ENCODE measurements at places on chromosomes 4 and X. TPM values are rescaled to one million over a fixed set of nuclear protein-coding genes. Genes with fewer than 3 reads are reported as not detected.
A peak's percentile ranks its signal among the peaks of the same experiment; 100 is the strongest.

DNA sequence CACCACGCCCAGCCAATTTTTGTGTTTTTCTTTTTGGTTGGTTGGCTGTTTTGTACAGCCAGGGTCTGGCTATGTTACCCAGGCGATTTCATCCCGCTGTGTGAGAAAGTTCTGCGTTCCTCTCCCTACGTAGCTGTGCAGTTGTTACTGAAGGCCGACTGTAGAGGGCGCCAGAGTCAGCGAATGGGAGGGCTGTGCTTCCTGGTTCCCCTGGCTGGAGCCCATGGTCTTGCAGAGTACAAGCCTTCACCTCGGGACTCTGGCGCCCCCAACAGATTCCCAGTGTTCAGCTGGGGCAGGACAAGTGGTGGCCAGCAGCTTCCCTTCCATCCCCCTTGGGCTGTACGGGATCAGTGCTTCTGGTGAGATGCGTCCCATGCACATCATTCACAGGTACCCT, 5.6 kb upstream of the CT45A1 start:
- peak; percentile 48 for DNase-seq

TRIM75 gene
- polyA plus RNA-seq = not detected

DMRTC1B gene
- not detected for polyA plus RNA-seq

GRCh38 chrX:69158166-69158980, 6.9 kb downstream of the PJA1 start:
- DNase-seq = peak; percentile 83

KIAA1210 gene
- polyA plus RNA-seq = not detected

DNA sequence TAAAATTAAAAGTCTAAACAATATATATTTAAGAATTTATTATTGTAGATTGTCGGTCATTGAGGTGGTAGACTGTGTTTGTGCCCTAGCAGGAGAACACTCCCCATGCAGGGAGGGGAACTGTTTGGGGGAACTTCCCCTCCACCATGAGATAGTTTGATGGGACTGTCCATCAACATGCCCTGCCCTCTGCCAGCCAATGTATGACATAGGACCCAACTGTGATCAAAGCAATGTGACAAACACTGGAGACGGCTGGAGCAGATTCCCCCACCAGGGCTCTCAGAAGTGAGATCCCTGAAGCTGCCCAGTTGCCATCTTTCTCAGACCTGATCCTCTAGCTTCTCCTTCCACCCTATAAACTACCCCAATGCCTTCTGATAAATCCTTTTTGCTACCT, 44.9 kb downstream of the SH3KBP1 start:
- DNase-seq = no peak

DNA sequence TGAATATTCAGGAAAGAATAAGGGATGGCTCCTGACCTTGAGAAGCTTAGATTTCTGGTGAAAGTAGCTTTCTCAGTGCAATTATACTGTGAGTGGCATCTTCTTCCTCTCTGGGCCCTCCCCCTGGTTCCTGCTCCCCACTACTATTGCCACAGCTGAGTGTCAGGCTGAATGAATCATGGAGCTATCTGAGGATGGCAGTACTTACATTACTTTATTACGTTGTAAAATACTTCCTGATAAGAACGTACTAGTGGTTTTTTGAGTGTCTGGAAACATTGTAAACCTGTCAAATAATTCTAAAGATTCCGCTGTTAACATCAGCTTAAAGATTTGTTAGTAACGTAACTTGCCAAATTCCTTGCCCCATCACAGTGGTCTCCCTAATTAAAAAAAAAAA, 36.2 kb downstream of the ARHGAP10 start:
- DNase-seq = no peak

GRCh38 chr4:106277140-106277675, 38.8 kb downstream of the TBCK start:
- no peak for DNase-seq

GRCh38 chrX:25049357-25049756, 33.6 kb upstream of the ARX start:
- no peak for DNase-seq

GRCh38 chrX:101442085-101442484, 34.1 kb downstream of the HNRNPH2 start:
- no peak for DNase-seq

DNA sequence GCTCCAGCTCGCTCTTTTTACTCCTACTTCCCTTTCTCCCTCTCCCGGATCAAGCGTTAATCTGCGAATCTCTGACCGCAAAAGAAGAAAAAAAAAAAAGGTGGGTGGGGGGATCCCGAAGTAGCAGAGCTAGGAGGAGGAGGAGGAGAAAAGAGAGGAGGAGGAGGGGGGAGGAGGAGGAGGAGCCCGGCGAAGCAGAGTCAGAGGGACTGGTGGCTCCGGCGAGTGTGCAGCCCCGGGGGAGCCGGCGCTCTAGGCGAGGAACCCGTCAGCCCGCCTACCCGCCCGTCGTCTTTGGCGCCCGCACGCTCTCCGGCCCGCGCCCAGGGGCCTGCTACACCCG, at the start of gene NHSL2:
Gene NHSL2 (plus strand): TSS at position 203 of the 343 bp plus-strand sequence.
- DNase-seq = peak; percentile 78

PNMA6F gene
- not detected for polyA plus RNA-seq

GRCh38 chr4:121952290-121952689, 430 bp upstream of the TRPC3 start:
- no peak for DNase-seq

GRCh38 chr4:94507281-94507680, 55.5 kb downstream of the PDLIM5 start:
- DNase-seq = no peak

PDGFC gene
- polyA plus RNA-seq = 12.8 TPM

FGF5 gene
- polyA plus RNA-seq = not detected

MUC7 gene
- polyA plus RNA-seq = not detected

SLC6A14 gene
- 0.13 TPM for polyA plus RNA-seq

DNA sequence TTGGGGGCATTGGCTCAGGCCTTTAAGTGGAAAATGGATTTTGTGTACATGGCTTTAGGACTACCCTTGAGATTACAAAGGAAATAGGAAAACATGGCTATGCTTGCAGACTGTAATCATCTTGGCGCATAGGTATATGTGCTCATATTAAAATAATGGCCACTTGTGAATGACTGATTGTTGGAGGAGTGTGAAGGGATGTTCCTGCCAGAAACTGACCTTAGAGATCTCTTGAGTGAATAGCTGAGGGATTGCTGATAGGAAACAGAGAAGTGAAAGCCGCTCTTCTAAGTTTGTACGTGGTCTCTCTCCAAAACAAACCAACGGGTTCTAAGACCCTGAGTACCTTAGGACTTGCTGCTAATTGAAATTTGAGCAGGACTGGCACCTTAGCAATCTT, 186.0 kb downstream of the MGST2 start:
- no peak for DNase-seq

DNA sequence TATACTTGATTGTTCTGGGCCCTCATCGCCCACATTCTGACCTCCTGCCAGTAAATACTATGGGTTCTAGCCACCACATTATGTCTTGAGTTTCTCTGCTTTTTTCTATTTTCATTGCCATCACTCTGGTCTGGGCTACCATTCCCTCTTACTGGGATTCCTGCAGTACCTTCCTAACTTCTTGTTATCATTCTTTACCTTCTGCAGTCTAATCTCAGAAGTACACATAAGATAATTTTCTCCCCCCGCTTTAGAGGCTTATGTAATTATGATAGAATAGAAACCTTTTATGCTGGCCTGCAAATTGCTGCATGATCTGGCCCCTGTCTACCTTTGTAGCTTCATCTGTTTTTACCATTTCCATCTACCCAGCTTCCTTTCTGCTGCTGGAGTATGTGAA, 19.2 kb downstream of the STIM2 start:
- DNase-seq = no peak

- DNase-seq = no peak
Observed at GRCh38 chrX:48278958-48279357, 23.8 kb downstream of the SSX1 start.

GRCh38 chrX:154334496-154334895, 38.9 kb downstream of the TKTL1 start:
- DNase-seq = no peak

ATP5ME gene
- 492 TPM for polyA plus RNA-seq

HHIP gene
- 0.03 TPM for polyA plus RNA-seq

CITED1 gene
- polyA plus RNA-seq = not detected

GRCh38 chrX:154436983-154437752, at the start of gene GDI1:
GDI1 (plus strand) TSS chrX:154437154; CDS start chrX:154437255, 101 bp downstream.
- DNase-seq = peak; percentile 88

DNA sequence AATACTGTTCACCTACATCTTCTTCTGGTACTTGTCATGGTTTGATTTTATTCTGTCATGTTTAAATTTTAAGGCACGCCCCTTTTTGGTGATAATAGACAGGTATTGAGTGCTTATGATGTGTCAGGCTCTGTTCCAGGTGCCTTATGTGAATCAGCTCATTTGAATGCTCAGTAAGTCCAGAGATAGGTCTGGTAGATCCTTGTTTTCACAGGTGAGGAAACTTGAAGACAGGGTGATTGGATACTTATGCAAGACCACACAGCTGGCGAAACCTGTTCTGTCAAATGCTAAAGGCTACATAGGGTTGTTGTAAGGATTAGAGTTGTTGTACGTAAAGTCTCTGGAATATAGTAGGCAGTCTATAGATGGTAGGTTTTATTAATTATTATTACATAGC, 9.6 kb upstream of the SLC25A14 start:
- DNase-seq = no peak

GRCh38 chr4:183401473-183401872, 43.0 kb upstream of the CDKN2AIP start:
- no peak for DNase-seq

SERPINA7 gene
- not detected for polyA plus RNA-seq
